Non-pigmented ciliary epithelial cell (primary cell): ENCODE measurements at places on chromosomes 1 and 21.

- DNase-seq = no peak
These were observed 75.7 kb upstream of the F3 start for GRCh38 chr1:94617134-94617805.

- DNase-seq = no peak
These were observed 3.2 kb downstream of the C1orf226 start for GRCh38 chr1:162384601-162385279.

GRCh38 chr1:182235952-182236650 lies 155.5 kb downstream of the GLUL start:
- no peak for DNase-seq

DNA sequence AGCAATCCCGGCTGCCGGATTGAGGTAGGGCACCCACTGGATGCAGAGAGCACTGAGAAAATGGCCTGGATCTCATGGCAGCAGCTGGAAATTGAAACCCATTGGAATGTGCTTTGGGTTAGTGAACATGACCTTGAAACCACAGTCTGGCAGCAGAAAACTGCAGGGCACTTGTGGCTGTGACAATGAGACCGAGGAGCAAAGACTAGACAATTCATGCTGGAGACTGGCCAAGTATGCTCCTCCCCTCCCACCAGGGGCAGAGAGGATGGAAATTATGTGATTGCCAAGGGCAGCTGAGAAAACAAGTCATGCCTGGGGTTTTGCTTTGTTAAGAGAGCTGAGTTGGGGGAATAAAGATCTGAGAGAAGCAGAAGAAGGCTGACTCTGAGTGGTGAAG lies 60.7 kb downstream of the ZNF697 start:
- no peak for DNase-seq

DNA sequence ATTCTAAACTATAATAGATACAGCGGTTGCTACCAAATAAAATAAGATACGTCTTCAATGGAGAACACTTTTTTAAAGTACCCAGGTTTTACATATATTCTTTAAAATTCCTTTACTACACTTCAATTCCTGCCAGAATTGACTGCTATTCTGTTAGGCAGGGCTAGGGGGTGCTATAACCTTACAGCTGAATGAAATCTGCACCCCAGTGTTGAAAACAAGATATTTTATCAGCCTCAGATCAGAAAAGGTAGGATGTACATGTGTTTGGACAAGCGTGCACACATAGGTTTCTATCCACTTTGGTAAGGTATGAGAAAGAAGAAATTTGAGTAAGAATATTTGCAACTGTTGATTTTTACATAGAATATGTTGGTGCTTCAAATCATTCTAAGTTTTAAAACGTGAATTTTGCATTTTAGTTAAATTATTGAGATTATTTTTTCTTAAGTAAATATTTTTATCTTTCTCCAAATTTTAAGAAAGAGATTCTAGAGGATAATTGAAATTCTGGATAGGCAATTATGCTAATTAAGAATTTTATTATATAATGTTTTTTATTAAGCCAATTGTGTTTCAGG lies 490.8 kb upstream of the ADGRL4 start:
- peak; percentile 9 for DNase-seq

- no peak for DNase-seq
These were observed 669.3 kb downstream of the MATN1 start for GRCh38 chr1:30054126-30054525.

DNA sequence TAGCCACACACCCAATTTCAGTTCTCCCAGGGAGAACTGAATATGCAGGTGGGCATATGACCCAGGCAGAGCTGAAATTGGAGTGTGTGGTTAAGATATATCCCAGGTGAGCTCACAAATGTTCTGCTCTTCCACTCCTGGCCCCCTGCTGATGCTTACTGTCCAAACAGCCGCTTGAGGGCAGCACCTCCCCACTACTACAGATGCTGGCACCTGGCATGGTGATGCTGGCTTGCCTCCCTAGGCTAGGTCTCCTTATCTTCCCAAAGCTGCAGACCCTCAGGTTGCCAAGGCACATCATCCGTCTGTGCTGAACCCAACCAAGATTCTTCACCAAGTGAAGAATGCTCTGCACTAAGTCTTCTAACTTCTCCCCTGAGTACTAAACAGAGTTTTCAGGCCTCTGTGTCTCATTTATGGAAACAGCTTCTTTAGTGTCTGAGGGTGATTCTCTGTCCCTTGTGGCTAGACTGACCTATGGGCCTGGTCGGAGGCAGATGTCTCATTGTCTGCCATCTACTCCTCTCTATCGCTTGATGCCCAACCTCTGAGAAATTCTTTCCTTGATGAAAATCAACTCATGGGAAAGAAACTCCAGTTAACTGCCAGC lies 27.2 kb downstream of the XCL1 start:
- DNase-seq = no peak

GRCh38 chr1:79539001-79539400 lies 532.5 kb upstream of the ADGRL4 start:
- DNase-seq = no peak

GRCh38 chr1:42835422-42835821 lies 11.0 kb upstream of the ZNF691 start:
- no peak for DNase-seq

DNA sequence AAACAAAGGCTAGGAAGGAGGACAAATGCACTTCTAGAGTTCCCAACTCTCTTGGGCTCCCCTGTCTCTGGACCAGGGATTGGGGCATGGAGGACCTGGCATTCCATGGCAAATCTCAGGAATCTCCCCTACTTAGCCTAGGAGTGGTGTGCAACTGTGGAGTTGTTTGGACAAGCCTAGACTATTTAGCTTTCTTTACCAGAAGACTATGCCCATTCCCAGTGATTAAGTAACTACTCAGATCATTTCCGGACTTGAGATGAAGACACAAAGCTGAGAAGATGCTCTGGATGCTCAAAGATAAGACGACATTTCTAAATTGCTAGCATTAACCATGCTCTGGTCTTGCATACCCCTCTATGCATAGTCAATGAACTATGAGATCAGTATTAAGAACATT lies 13.7 kb upstream of the MARK1 start:
- no peak for DNase-seq

GRCh38 chr1:183887826-183888819 lies 83.2 kb downstream of the RGL1 start:
- no peak for DNase-seq

DNA sequence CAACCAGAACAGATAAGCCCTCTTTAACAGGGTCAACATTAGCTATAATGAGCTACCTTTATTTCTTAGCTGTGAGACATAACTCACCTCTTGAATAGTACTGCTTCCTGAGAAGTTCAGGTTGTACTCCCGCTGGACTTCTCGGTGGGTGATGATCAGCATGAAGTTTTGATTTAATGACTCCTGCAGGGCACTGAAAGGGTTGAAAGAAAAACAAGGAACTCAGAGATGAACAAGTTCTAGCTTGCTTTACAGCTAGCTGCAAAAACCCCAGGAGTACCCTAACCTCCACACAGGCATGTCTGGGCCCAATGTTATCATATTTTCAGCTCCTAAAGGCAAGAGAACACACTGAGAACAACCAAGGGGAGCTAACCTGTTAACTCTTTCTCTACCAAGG lies 254.4 kb downstream of the FAF1 start:
- DNase-seq = no peak

DNA sequence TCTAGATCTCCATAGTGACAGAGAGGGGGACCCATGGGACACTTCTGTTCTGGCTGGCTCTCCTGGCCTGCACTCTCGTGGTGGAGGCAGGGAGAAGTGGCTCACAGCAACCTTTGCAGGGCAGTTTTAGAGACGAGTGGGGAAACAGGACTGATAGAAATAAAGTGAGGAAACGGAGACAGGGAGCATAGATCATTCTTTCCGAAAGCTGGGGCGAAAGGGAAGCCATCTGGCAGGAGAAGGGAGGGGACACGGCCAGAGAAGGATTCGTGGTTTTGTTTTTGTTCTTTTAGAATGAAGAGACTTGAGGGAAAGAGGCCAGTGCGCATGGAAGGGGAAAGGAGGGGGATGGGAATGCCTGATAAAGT lies 3.5 kb downstream of the TIE1 start:
- no peak for DNase-seq

DNA sequence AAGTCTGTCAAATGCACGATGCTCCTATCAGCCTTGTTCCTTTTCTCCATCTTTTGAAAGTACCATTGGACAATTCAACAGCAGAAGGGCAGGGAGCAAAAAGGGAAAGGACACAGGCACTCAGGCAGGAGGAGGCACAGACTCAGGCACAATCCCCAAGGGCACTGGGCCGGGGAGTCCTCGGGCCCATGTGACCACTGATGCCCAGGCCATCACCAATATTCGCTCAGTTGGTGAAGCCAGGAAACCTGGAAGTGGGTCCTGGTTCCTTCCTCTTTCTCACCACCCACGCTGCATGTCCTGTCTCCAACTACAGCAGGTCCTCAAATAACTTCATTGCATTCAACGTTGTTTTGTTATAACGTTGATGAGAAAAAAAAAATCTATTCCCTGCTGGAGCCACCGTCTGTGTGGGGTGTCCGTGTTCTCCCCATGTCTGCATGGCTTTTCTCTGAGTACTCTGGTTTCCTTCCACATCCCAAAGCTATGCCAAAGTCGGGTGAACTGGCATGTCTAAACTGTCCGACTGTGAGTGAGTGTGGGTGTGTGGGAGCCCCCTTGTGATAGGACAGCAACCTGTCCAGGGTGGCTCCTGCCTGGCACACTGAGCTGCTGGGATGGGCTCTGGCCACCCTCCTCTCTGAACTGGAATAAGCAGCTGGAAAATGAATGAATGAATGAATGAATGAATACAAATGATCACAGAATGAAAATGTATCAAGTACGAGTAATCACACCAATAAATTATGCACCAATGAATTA lies 12.5 kb downstream of the NID1 start:
- DNase-seq = no peak

- DNase-seq = no peak
These were observed 130.1 kb downstream of the NPHP4 start for GRCh38 chr1:5861871-5862825.

GRCh38 chr1:175578425-175578824 lies 165.0 kb downstream of the TNR start:
- no peak for DNase-seq

DNA sequence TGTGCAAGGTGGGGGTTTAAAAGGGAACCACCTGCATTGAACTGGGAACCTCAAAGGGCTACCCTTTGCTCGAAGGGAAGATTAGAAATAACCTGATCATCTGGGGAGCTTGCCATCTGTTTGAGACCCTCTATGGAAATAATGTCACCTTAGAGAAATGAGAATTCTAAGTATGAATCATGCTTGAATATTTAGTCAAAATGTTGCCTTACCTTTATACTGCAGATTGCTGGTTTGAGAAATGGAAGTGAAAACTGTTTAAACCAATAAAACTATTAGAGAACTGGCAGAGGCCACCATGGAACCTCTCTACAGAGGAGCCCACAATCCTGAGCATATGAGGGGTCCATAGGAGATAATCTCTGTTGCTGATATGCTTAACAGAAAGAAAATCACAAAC lies 131.2 kb upstream of the FAM78B start:
- DNase-seq = no peak

DNA sequence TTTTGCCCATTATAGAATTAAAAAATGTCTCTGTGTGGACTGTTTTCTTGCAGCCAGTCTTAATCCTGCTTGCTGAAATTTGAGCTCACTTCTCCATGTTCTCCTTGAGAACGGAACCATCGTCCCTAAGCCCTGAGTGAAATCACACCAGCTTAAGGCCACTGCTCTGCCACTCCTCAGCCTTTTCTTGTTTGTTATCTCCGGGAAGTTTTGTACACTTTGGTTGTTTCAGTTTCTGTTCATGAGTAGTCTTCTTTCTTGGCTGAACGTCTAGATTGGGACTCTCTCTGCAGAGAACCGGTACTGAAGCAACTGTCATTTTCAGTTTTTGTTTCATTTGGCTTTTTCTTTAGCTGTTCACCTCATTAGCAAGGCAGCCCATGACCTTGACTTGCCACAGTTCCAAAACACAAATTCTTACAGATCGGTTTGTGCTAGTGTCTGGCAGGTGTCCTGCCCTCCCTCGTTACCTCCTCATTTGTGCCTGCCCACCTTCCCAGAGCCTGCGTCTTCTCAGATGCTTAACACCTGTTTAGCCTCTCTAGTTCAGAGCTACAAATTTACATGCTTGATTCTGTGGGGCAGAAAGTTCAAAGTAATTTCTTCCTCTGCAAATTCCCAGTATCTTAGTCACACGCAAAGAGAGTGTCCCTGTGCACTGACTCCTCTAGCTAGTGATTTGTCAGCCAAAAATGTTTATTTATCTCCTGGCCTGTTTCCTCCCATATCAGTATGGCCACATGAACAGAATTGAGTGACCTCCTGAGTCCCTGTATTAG lies 12.4 kb downstream of the PSEN2 start:
- DNase-seq = no peak

DNA sequence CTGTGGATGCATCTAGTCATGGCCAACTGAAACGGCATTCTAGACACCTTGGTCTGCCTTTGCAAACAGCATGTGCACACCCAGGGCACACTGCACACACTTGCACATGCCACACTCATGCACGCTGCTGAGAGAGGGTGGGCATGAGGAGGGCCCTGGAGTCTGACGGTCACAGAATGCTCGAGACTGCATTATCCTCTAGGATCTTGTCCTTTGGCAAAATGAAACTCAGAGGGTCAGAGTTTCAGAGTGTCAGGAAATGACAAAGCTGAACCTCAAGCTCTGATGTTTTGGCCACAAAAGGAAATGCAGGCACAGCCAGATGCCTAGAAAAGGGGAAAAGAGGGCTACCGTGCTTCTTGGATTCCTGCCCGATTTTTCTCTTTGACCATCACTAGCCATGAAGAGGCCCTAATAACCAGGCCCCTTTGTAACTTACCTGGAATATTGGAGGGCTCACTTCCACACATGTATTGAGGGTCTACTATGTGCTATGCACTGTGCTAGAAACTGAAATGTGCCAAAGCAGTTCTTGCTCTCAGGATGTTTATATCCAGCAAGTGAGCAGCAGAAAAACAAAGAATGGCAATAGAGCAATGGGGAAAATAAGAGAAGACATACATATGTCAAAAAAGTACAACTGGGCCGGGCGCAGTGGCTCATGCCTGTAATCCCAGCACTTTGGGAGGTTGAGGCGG lies 65.4 kb downstream of the TOMM20 start:
- DNase-seq = no peak

- DNase-seq = no peak
These were observed 88.9 kb downstream of the DMRTB1 start for GRCh38 chr1:53548031-53548491.

- no peak for DNase-seq
These were observed 6.7 kb downstream of the CITED4 start for GRCh38 chr1:40855513-40855912.
